ENCODE measurements at places on chromosomes 2 and 18.

GRCh38 chr2:53317861-53318260 lies 449.7 kb upstream of the CHAC2 start:
- no peak for DNase-seq

GRCh38 chr2:17539611-17540092 lies 844 bp upstream of the VSNL1 start:
- DNase-seq = no peak

DNA sequence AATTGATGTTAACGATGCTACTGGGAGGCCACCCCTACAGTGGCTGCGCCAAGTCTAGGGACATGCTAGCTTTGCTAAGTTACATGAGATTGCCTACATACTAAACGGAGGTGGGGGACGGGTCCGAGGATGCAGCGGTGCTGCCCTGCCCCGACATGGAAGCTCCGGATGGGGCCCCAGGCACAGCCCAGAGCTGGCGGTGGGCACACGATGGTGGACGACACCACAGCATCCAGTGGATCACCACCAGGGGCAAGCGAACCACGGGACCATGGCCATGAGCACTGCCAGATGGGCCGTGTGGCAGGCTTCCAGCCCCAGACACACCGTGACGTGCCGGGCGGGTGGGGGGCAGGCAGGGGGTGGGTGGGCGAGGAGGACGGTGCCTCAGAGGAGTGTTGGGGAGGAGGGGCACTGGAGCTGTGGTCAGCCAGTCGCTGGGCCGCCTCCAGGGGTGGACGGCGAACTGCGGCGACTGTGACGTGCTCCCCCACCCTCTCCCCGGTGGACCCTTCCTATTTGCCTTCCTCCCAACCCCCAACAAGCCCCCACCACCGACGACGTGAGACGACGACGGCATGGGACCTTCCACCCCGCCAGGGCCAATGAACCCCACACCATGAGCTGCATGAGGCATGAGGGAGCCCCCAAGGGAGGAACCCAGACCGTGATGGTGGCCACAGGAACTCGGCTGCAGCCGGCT lies 90.6 kb upstream of the ANKRD30BL start:
- no peak for DNase-seq

DNA sequence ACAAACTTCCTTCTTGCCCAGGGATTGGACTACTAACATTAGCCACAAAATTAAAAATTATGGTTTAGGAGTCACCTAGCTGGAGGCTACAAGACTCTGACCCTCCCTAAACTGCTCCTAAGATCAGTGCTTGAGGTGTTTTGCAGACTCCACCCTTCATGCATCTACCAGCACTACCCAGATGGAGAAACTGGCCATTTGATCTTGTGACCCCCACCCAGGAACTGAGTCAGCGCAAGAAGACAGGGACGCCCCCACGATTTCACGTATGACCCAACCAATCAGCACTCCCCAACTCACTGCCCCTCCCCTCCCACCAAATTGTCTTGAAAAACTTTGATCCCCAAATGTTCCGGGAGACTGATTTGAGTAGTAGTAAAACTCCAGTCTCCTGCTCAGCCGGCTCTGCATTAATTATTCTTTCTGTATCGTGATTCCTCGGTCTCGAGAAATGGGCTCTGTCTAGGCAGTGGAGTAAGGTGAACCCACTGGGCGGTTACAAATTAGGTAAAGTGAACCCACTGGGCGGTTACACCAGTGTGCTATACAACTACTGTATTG lies 40.1 kb upstream of the CCDC88A start:
- DNase-seq = no peak

DNA sequence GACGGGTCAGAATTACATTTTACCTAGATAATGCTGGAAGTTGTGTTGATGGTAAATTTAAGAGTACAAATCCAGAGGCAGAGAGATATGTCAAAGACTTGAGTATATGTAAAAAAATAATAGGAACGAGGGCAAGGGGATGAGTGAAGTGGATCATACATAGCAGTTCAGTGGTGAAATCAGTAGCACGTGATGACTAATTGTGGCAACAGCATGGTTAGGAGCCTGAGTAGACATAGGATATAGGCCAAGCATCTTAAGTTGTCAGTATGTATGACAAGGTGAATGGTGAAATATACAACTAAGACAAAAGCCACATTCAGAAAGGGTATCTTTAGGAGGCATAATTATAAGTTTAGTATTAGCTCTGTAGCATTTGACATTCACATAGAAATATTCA lies 826.5 kb upstream of the PIK3C3 start:
- no peak for DNase-seq

DNA sequence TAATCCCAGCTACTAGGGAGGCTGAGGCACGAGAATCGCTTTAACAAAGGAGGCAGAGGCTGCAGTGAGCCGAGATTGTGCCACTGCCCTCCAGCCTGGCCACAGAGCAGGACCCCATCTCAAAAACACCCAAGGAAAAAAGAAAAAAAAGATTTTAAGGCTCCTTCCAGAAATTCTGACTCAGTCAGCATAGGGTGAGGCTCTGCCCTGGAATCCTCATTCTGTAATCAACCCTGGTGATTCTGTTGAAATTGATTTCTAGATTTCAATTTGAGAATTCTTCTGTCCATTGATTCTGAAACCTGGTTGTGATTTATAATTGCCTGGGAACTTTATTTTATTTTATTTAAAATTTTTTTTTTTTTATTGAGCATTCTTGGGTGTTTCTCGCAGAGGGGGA lies 27.1 kb upstream of the VPS4B start:
- DNase-seq = no peak

DNA sequence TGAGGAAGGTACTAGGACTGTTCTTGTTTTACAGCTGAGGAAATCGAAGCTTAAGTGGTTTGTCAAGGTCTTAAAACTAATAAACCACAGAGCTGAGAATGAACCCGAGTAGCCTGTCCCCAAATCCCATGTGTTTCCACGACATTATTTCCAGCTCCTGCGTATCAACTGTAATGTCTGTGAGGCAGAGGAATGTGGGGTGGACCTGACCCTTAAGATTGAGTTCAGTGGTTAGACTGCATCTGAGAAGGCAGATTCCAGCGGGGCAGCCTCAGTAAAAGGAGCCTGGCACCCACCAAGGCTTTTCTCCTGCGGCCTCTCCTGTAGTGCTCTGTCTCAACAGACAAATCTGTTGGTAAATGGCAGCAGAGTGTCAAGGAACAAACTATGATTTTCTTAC lies 81.9 kb upstream of the TMEM178A start:
- DNase-seq = no peak

- DNase-seq = no peak
Observed at GRCh38 chr2:147067136-147067535, 777.7 kb upstream of the ACVR2A start.

- no peak for DNase-seq
Observed at GRCh38 chr2:240635998-240636547, 10.8 kb downstream of the GPR35 start.
